ENCODE measurements at places on chromosomes 6 and 20.

DNA sequence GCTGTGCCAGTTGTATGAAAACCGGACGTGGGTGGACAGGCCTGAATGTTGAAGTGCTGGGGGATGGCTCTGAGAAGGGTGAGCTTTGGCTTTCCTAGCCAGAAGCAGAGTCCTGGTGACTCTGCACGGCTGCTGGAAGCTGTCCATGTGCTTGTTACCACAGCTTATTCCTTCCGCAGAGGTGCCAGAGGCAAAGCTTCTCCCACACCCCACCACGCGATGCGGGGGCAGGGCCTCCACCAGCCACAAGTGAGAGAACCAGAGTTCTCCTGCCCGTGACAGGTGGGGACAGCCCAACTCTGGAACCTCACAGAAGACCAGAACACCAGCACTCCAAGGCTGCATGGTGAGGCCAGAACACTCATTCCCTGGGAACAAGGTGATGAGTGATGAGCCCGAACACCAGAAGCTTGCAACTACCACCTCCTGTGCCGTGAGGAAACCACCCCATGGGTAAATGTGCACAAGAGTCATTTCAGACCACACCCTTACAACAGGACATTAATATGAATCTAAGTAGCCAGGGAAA is 36.7 kb downstream of the JAG1 start:
- DNase-seq, result no peak

GRCh38 chr6:12010635-12011275 is 1.4 kb upstream of the HIVEP1 start:
- peak; percentile 25 for DNase-seq

GRCh38 chr6:110337486-110337885 is 20.7 kb downstream of the METTL24 start:
- no peak for DNase-seq

DNA sequence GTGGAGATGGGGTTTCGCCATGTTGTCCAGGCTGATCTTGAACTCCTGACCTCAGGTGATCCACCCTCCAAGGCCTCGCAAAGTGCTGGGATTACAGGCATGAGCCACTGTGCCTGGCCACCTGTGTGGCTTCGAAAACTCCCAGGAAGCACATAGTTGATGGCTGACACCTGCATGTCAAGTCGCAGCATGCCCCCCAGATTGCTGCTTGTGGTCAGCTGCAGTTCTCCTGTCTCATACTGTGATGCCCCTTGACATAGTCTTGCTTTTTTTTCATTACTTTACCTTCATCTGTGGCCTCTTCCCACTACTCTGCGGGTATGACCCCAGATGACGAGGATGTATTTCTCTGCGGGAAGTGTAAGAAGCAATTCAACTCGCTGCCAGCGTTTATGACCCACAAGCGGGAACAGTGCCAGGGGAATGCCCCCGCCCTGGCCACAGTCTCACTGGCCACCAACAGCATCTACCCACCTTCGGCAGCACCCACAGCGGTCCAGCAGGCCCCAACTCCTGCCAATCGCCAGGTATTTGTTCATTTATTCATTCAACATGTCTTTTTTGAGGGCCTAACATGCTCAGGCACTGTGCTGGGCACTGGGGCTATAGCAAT is 13.1 kb downstream of the ZNF341 start:
- no peak for DNase-seq

- no peak for DNase-seq
Measured at GRCh38 chr20:10060226-10060625, 25.4 kb downstream of the ANKEF1 start.

DNA sequence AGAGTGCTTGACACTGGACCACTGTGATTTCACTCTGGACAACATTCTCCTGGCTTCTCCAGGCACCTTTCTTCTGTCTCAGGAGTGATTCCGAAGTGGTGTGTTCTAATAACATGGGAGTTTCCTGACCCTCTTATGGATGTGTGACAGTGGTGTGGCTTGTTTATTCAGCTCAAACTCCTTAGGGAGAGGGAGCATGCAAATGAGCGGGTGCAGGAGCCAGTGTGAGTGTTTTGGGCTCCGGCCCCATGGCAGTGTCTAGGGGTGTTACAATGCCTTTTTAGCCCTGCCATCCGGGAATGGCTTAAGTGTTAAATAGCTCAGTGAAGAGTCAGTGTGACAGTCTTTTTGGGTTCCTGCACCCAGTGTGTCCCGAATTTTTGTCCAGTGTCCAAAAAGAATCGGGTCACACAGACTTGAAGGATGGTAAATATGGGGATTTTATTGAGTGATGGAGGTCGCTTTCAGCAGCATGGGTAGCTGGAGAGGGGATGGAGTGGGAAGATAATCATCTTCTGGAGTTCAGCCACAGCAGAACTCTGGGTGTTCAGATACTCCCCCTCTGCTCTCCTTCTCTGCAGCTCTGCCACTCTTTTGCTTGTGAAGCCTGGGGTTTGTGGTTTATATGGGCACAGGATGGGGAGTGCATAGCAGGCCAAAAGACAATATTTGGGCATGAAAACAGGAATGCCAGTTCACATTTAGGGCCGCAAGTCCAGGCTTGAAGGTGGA is 928.9 kb upstream of the CITED2 start:
- no peak for DNase-seq

DNA sequence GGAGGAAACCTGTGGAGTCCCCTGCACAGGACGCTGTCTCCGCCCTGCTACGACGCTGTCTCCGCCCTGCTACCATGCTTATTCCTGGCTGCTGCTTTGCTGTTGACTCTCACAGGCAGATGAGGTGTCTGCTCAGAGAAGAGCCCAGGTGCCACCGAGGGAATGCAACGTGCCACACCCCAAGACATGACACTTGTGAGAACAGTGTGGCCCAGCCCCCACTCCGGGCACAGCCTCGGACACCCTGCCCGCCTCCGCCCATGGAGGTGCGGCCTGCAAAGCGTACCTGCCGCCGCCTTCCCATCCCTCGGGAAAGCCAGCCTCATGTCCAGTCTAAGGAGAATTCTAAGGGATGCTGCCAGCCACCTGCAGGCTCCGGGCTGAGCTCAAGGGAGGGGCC is 15.6 kb upstream of the MRGBP start:
- DNase-seq, result no peak

- DNase-seq, result no peak
Measured at GRCh38 chr6:28695715-28696114, 170.0 kb downstream of the GPX5 start.

DNA sequence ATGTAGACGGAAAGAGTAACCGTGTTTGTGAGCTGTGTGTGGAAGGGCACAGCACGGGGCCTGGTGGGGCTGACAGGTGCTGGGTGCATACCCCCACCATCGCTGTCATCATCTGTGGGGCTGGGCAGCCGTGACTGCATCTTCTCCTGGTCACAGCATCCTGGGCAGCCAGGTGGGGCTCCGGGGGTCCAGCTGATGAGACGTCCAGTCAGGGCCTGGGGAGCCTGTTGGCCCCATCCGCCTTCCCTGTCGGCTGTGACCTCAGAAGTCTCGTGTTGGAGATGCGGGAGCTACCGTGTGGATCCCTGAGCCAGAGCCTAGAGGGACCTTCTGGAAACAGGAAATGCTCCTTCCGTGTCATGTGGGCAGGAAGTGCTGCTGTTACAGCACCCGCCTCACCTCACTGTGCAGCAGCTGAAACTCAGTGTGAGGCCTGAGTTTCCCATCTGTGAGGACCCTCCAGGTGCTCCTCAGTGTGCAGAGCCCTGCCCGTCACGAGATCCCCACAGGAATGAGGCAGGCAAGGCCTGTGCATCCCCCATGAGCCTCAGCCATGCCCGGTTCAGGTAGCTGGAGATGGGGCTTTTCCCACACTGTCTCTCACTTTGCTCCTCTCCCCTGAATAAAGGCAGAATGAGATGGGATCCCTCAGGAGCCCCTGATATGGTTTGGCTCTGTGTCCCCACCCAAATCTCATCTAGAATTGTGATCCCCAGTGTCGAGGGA is 108.7 kb downstream of the ERMARD start:
- DNase-seq, result no peak

GRCh38 chr20:23315099-23315498 is 35.5 kb upstream of the NXT1 start:
- DNase-seq, result no peak

DNA sequence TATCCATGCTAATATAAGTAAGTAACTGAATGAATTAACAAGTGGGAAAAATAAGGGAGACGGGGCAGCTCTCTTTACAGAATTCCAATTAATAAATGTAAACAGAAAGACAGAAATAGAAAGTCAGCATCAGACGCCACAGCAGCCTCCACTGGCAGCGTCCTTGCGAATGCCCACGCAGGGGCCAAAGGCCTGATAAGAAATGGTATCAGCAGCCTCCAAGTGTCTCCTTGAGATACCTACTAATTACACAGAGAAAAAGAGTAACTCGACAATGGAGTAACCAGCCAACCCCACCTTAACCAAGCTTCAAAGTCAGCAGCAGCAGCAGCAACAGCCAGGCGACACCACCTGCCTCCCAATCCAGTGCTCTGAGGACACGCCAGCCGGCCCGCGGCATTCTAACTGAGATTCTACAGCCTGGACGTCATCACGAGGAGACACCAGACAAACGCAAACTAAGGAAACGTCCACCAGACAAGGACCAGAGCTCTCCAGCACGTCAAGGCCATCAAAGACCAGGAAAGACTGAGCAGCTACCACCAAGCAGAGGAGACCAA is 78.8 kb downstream of the TAF4 start:
- no peak for DNase-seq

DNA sequence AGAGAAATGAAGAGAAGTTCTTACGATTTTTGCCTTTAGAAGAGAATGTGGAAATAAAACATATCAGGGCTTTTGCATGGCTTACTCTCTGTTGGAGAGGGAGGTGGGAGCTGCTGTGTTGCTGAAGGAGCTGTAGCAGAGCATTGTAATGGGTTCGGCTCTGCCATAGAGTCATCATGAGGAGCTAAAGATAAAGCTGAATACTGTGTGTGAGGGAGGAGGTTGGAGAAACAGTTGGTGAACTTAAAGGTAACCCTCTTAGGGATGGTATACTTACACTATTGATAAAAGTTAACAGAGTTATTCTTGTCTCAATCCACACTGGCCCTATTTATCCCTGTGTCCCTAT is 34.8 kb downstream of the CTNNBL1 start:
- no peak for DNase-seq

- no peak for DNase-seq
Measured at GRCh38 chr20:53187392-53188068, 215.4 kb downstream of the TSHZ2 start.

- DNase-seq, result no peak
Measured at GRCh38 chr20:19491241-19491640, 266.8 kb upstream of the RIN2 start.

DNA sequence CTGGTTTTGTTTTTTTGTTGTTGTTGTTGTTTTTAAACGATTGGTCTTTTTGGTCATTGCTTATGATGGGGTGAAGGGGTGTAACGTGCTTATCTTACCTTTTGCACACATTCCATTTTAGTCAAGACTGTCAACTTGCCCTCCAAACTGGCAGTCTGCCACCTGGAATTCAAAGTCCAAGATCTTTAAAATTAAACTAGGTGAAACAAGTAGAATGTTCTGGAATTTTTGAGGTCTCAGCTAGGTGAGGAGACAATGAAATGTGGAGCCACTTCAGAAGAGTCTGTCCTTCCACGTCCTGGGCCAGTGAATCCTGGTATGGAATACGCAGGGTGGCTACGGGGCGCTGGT is 344.6 kb downstream of the ZFAND3 start:
- DNase-seq, result no peak

GRCh38 chr20:62304331-62305148 is 1.7 kb downstream of the ADRM1 start:
- DNase-seq, result no peak

DNA sequence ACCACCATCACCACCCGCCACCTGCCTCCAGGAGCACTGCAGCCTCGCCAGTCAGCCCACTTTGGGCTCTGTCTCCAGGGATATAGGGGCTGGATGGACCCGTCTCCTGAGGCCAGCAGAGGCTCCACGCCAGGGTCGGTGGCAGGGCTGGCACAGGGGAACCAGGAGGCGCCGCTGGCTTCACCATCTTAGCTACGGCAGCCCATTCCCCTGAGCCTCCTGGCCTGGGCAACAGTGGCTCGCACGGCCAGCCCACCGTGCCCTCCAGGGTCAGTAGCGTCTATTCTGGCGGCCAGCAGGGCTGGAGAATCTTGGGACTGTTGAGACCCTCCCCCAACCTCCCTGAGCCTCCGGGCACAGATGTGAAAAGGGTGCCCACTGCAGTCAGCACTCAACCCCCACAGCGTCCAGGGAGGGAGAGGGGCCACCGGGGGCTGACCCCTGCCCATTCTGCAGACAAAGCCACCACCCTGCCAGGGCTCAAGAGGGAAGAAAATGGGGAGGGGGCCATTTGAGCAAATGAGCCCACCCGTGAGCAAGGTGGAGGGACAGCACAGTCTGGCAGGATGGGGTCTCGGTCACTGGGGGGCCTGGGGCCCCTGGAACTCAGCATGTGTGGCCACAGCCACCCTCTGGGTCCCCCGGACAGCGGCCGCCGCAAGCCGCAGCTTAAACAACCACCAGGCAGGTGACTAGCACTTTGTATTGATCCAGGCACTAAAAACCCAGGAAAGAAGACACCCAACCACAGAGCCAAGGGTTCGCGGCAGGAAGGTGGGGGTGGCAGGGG is 28.7 kb downstream of the KCNQ2 start:
- DNase-seq, result no peak

DNA sequence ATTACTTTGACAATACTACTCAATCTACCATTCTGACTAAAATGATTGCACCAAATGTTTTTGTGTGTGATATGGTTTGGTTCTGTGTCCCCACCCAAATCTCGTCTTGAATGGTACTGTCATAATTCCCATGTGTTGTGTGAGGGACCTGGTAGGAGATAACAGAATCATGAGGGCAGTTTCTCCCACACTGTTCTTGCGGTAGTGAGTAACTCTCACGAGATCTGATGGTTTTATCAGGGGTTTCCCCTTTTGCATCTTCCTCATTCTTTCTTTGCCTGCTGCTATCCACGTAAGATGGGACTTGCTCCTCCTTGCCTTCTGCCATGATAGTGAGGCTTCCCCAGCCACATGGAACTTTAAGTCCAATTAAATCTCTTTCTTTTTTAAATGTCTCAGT is 20.8 kb downstream of the SYCP2 start:
- DNase-seq, result no peak

DNA sequence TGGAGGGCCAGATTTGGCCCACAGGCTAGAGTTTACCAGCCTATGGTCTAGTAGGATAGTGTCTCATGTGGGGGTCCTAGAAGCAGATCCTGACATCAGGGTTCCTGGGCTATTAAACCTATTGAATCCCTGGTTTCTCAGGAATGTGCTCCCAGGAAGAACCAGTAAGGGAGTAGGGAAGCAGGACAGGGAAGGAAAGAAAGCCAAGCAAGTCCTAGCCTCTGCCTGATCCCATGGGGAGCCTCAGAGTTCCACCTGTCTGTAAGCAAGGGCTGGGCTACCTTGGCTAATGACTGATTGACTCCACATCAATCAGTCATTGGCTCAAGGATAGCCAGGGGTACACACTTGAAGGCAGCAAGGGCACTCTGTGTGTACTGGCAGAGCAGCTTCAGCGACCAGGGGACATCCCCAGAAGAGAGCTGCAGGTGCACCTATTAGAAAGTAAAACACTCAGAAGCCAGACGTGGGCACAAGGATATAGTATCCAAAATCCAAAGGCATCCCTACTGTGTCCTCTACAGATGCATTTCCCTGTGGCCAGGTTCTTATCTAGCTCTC is 309.5 kb downstream of the TSHZ2 start:
- DNase-seq, result no peak
